ENCODE measurements at places on chromosomes 2 and 18. TPM values are rescaled to one million over a fixed set of nuclear protein-coding genes. Genes with fewer than 3 reads are reported as not detected.

The ZNF521 gene
- 9.4 TPM for total RNA-seq

DNA sequence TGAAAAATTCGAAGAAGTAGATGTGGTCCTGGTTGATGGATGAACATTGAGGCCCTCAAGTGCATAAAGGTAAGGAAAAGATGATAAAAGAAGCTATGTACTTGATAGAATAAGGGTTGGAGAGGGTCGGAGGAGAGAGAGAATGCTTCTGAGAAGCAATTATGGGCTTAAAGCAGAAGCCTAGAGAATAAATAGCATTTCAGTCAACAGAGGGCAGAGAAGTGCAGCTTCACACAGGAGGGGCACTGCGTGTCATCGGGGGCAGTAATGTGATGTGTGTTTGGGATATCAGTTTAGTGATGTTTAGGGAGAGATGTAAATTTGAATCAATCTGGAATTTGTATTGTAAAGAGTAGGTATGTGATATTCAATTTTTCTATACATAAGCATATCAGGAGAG is 334.5 kb downstream of the PIK3C3 start:
- no peak overlapping the region for H3K4me3 ChIP-seq
- H3K27me3 ChIP-seq, result no peaks in the 10 kb centered on the region
- no peak overlapping the region for H3K27ac ChIP-seq
- no peaks in the 10 kb centered on the region for H3K36me3 ChIP-seq

- H3K4me1 ChIP-seq, result peaks cover 68% of the 10 kb centered on the region
- H3K27ac ChIP-seq, result peak overlapping the region; percentile 74
- peak; percentile 8 for DNase-seq
- no peak overlapping the region for H3K4me3 ChIP-seq
Measured at GRCh38 chr2:239247401-239248245, 153.2 kb downstream of the HDAC4 start.

DNA sequence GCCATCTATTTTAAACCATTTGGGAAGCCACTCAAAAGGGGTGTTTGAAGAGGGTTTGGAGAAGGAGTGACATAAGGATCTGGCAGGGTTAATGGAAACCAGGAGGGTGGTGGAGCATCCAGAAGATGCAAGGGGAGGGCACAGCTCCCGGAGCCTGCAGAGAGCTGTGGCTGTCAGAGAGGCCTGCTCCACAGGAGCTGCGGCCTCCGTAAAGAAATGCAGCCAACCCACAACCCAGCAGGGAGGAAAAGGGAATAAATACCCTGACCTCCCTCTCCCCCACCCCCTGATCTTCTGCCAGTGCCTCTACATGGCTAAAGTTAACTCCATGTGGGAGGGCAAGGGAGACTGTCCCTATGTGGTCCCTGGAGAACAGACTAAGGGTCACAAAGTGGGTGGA is 567.1 kb upstream of the POU3F3 start:
- no peaks in the 10 kb centered on the region for H3K4me1 ChIP-seq
- H3K27ac ChIP-seq, result no peak overlapping the region
- no peak overlapping the region for H3K4me3 ChIP-seq
- H3K27me3 ChIP-seq, result no peaks in the 10 kb centered on the region
- H3K36me3 ChIP-seq, result no peaks in the 10 kb centered on the region
- no peak for DNase-seq

GRCh38 chr18:48778344-48779011 is 172.3 kb downstream of the SMAD7 start:
- no peaks in the 10 kb centered on the region for H3K36me3 ChIP-seq
- no peaks in the 10 kb centered on the region for H3K27me3 ChIP-seq
- no peak overlapping the region for H3K4me3 ChIP-seq
- peaks cover 47% of the 10 kb centered on the region for H3K4me1 ChIP-seq
- DNase-seq, result no peak

- H3K36me3 ChIP-seq, result no peaks in the 10 kb centered on the region
- H3K4me3 ChIP-seq, result no peak overlapping the region
- H3K4me1 ChIP-seq, result no peaks in the 10 kb centered on the region
- no peaks in the 10 kb centered on the region for H3K27me3 ChIP-seq
Measured at GRCh38 chr2:189982780-189983394, 79.6 kb downstream of the MSTN start.

GRCh38 chr2:130834091-130834930 is 2.4 kb upstream of the ARHGEF4 start:
- DNase-seq, result no peak
- H3K36me3 ChIP-seq, result no peaks in the 10 kb centered on the region

- peaks cover 97% of the 10 kb centered on the region for H3K4me1 ChIP-seq
- no peak for DNase-seq
- H3K27ac ChIP-seq, result peak overlapping the region; percentile 95
- H3K36me3 ChIP-seq, result no peaks in the 10 kb centered on the region
- no peak overlapping the region for H3K4me3 ChIP-seq
Measured at GRCh38 chr2:217905395-217905794, 97.4 kb downstream of the TNS1 start.

DNA sequence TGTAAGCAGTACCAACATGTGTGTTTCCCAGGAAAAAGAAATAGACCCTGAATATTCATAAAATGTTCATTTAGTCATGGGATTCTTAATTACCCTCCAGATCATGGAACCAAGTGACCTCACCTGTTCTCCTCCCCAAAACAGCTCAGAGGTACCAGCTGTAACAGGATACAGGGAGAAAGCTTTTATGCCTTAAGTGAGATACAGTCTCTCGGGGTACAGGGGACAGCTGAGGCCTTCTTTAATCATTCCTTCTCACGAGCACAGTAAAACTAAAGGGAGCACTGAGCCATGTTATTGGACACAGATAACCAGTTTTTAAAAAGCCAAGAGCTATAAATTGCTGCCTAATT is 16.6 kb downstream of the EPHA4 start:
- peaks cover 3% of the 10 kb centered on the region for H3K4me1 ChIP-seq
- H3K27me3 ChIP-seq, result no peaks in the 10 kb centered on the region
- no peak for DNase-seq
- no peak overlapping the region for H3K27ac ChIP-seq
- no peaks in the 10 kb centered on the region for H3K36me3 ChIP-seq

GRCh38 chr2:216217904-216218260 is 108.7 kb downstream of the XRCC5 start:
- no peak for DNase-seq
- H3K4me3 ChIP-seq, result no peak overlapping the region
- H3K27ac ChIP-seq, result no peak overlapping the region
- H3K36me3 ChIP-seq, result no peaks in the 10 kb centered on the region

DNA sequence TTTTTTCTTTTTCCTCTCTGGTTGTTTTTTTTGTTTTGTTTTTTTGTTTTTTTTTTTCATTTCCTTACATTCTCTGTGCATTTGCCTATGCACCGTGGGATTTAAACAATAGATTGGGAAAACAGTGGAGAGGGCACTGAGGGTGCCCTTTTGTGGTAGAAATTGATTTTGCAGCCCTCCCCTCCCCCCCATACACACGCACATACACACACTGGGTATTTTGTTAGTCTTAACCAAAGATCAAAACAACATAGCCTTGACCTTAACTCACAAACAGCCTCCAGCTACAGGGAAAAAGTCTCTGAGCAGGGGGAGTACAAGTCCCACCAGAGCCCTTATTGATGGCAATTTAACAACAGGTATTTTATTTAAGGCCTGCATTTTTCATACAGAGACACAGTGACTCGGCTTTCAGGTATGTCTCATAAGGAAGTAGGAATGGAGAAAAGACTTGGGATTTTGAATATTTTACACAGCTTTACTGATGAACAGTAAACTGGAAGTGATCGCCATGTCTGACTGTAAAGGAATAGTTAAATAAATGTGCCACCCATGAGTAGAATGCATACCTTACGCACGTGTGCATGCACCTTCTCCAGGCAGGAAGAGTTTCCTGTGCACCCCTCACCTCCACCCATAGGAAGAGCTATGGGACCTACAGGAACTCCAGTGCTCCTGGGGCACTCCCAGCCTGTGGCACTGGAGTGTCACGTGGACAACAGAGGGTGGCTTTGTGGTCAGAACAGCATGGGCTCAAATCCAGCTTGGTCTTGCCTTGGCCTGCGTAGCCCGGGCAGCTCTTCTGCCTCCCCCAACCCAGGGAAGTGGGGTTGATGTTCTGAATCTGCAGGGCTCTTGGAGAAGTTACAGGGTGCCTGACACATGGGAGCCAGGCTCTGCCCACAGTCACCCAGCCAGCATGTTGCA is 266.4 kb downstream of the ANAPC1 start:
- H3K4me1 ChIP-seq, result no peaks in the 10 kb centered on the region
- no peak overlapping the region for H3K27ac ChIP-seq
- no peaks in the 10 kb centered on the region for H3K27me3 ChIP-seq
- no peak overlapping the region for H3K4me3 ChIP-seq
- no peak for DNase-seq

DNA sequence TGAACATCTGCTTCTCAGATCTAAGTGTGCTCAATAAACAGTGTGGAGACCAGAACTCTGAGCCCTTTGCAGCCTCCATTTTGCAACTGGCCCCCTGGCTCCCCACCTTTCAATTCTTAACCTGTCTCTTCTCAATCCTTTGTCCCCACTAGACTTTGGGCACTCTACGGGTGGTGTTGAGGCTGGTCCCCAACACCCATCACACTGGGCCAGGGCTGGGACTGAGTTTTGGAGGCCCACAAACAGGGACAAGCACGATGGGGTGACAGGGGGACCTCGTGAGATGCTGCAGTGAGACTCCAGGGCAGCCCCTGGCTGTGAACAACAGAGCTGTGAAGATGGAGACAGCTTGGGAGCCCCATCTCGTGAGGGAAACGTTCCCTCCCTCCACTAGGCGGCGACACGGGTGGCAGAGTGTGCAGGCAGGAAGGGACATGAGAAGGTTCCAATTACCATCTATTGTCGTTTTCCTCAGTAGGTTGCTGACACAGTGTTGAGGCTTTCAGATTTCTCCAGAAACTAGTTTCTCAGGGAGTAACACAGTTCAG is 1.2 kb downstream of the ANKMY1 start:
- H3K27ac ChIP-seq, result no peak overlapping the region
- DNase-seq, result peak; percentile 37
- H3K27me3 ChIP-seq, result no peaks in the 10 kb centered on the region
- H3K36me3 ChIP-seq, result no peaks in the 10 kb centered on the region
- H3K4me3 ChIP-seq, result no peak overlapping the region

DNA sequence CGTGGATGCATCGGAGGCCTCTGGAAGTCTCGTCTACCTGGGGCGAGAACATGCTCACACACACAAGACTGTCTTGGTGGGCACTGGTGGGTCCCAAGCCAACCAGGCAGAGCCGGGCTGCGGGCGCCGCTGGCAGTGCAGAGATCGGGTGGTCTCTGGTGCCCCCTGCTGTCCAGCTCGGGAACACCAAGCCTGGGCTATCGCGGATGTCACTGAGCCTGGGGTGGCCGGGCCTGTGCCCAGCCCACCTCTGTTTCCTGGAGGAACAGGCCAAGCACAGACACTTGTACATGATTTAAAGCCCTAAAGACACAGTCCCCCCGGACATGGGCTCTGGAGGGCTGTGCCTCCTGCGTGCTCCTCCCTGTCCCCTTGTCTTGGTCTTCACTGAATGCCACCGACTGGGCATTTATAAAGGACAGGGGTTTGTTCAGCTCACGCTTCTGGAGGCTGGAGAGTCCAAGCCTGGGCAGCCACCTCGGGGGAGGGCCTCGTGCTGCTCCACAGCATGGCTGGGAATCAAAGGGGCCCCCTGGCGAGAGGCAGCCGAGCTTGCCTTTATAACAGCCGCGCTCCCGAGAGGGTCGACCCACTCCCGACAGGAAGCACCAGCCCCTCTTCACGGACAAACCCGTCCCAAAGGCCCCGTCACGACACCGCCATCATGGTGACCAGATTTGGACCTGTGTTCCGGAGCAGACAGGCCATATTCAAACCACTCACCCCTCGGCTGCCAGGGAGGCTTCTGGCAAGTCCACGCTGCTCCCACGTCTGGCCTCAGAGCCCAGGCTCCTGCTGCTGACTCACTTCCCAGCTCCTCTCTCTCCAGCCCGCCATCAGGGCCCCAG is 3.6 kb upstream of the OTOS start:
- peak; percentile 77 for DNase-seq
- H3K4me1 ChIP-seq, result no peaks in the 10 kb centered on the region
- no peaks in the 10 kb centered on the region for H3K27me3 ChIP-seq

DNA sequence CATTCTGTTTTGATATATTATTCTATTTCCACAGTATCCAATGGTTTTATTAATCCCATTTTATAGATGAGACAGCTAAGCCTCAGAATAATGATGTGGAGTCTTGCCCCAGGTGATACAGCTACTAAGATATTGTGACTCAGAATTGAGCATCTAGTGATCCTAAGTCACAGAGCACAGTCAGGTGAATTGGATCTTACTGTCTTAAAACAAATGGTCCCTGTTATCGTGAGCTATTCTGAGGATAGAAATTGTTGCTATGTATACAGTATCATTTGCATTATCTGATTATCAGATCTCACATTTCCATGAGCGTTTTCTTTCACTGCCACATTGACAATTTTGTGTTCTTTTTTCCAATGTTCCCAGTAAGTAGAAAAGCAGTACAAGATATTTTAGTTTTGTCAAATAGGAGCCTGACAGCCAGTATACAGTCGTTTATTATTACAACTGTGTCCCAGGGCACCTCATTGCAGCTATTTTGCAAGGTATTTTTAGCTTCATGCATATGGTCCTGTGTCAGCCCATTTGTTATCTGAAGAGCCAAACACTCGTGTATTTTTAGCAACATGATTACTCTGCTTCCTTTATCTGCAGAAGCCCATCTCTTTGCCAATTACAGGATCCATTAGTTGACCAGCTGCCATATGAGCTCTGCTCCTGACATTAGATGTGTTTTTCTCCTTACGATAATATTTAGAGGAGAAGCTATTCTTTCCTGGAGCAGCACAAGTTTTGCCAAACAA is 25.1 kb upstream of the SGPP2 start:
- H3K4me1 ChIP-seq, result no peaks in the 10 kb centered on the region
- H3K27me3 ChIP-seq, result no peaks in the 10 kb centered on the region
- no peaks in the 10 kb centered on the region for H3K36me3 ChIP-seq
- no peak overlapping the region for H3K4me3 ChIP-seq

DNA sequence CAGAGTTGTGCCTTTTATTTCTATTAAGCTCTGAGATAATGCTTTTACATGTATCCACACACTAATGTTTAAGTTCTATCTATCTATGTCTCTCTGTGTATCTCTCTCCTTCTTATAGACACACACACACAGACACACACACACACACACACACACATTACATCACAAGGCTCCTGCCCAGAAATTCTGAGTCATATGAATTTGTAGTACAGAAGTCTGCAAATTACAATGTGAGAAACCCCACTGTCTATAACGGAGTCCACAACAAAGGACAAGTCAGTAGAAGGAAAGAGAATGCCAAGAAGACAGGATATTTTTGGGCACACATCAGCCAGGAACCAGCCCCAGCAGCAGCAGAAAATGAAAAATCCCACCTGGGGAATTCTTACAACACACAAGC is 142.4 kb downstream of the EN1 start:
- H3K27ac ChIP-seq, result no peak overlapping the region
- no peaks in the 10 kb centered on the region for H3K36me3 ChIP-seq
- H3K27me3 ChIP-seq, result no peaks in the 10 kb centered on the region
- DNase-seq, result no peak
- no peaks in the 10 kb centered on the region for H3K4me1 ChIP-seq

GRCh38 chr2:85770786-85771409 is 17.1 kb downstream of the ATOH8 start:
- H3K4me3 ChIP-seq, result no peak overlapping the region
- H3K27ac ChIP-seq, result peak overlapping the region; percentile 87
- no peaks in the 10 kb centered on the region for H3K27me3 ChIP-seq
- peaks cover 59% of the 10 kb centered on the region for H3K4me1 ChIP-seq
- no peak for DNase-seq
- H3K36me3 ChIP-seq, result no peaks in the 10 kb centered on the region

- no peak overlapping the region for H3K4me3 ChIP-seq
- no peak overlapping the region for H3K27ac ChIP-seq
- no peaks in the 10 kb centered on the region for H3K36me3 ChIP-seq
- H3K27me3 ChIP-seq, result peaks cover 30% of the 10 kb centered on the region
Measured at GRCh38 chr18:13872932-13873331, 42.4 kb downstream of the MC2R start.

- DNase-seq, result no peak
- no peaks in the 10 kb centered on the region for H3K27me3 ChIP-seq
- no peaks in the 10 kb centered on the region for H3K36me3 ChIP-seq
- no peaks in the 10 kb centered on the region for H3K4me1 ChIP-seq
- no peak overlapping the region for H3K27ac ChIP-seq
Measured at GRCh38 chr2:55225481-55226020, 6.5 kb downstream of the CLHC1 start.

Measured in transverse colon (tissue), 4 donors.